GM12878 (cell line): ENCODE measurements at places on chromosomes 2 and 18. TPM values are rescaled to one million over a fixed set of nuclear protein-coding genes. Genes with fewer than 3 reads are reported as not detected.

DNA sequence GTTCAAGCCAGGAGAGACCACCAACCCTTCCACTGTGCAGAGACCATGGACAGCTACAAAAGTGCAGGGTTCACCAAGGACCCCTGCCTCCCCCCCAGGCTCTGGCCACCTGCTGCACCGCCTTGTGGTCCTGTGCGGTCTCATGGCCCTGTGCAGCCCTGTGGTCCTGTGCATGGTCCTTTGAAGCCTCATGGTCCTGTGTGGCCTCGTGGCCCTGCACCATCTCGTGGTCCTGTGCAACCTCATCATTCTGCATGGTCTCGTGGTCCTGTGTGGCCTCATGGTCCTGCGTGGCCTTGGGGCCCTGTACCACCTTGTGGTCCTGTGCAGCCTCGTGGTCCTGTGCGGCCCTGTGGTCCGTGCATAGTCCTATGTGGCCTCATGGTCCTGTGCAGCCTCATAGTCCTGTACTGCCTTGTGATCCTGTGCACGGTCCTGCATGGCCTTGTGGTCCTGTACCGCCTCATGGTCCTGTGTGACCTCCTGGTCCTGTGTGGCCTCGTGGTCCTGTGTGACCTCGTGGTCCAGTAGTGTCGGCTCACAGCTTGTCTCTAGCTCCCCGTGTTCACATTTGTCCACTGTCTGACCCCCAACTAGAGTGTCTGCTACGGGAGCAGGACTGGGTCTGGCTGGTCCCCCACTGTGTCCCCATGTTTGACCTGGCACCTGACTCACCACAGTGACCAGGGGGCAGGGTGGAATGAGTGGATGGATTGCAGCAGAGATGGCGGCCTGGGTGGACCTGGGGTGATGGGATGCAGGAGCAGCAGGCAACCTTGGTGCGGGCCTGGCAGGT, 20.0 kb upstream of the OTOS start:
- H3K27ac ChIP-seq = no peak overlapping the region
- H3K36me3 ChIP-seq = no peaks in the 10 kb centered on the region
- no peaks in the 10 kb centered on the region for H3K4me1 ChIP-seq
- no peaks in the 10 kb centered on the region for H3K27me3 ChIP-seq
- DNase-seq = no peak
- no peak overlapping the region for H3K4me3 ChIP-seq

DNA sequence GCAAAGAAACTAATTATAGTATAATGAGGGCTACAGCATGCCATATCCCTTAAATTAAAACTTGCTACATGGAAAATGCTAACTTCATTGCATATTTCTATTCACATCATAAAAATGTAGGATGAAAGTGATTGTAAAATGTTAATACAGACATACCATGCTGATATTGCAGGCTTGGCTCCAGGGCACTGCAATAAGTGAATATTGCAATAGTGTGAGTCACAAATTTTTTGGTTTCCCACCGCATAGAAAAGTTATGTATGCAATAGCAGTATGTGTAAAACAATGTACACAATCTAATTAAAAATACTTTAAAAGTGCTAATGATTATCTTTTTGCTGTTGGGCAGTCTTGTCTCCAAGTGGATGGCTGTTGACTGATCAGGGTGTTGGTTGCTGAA, 162.1 kb downstream of the CD8B2 start:
- H3K36me3 ChIP-seq = no peaks in the 10 kb centered on the region
- H3K27me3 ChIP-seq = no peaks in the 10 kb centered on the region
- no peak overlapping the region for H3K27ac ChIP-seq
- DNase-seq = no peak

- no peaks in the 10 kb centered on the region for H3K27me3 ChIP-seq
- H3K4me3 ChIP-seq = no peak overlapping the region
- no peak overlapping the region for H3K27ac ChIP-seq
- no peaks in the 10 kb centered on the region for H3K36me3 ChIP-seq
- no peaks in the 10 kb centered on the region for H3K4me1 ChIP-seq
- no peak for DNase-seq
Measured at GRCh38 chr18:35390951-35391700, 14.0 kb upstream of the ZNF396 start.

- no peak for DNase-seq
- no peak overlapping the region for H3K27ac ChIP-seq
- no peaks in the 10 kb centered on the region for H3K4me1 ChIP-seq
- H3K4me3 ChIP-seq = no peak overlapping the region
- no peaks in the 10 kb centered on the region for H3K36me3 ChIP-seq
- H3K27me3 ChIP-seq = no peaks in the 10 kb centered on the region
Measured at GRCh38 chr2:188474316-188474715, 182.6 kb downstream of the GULP1 start.

GRCh38 chr2:55232863-55233657, 572 bp downstream of the RPS27A start:
- H3K36me3 ChIP-seq = peaks cover 19% of the 10 kb centered on the region
- H3K27me3 ChIP-seq = no peaks in the 10 kb centered on the region
- no peak for DNase-seq
- peaks cover 3% of the 10 kb centered on the region; the same call in 1 of the 2 replicates for H3K4me1 ChIP-seq
- H3K4me3 ChIP-seq = peak overlapping the region; percentile 93

GRCh38 chr2:182553483-182553882, 126.6 kb upstream of the PDE1A start:
- peak overlapping the region; percentile 53 for H3K27ac ChIP-seq
- no peaks in the 10 kb centered on the region for H3K36me3 ChIP-seq
- peak; percentile 57 for DNase-seq
- H3K27me3 ChIP-seq = no peaks in the 10 kb centered on the region
- H3K4me1 ChIP-seq = peaks cover 13% of the 10 kb centered on the region

DNA sequence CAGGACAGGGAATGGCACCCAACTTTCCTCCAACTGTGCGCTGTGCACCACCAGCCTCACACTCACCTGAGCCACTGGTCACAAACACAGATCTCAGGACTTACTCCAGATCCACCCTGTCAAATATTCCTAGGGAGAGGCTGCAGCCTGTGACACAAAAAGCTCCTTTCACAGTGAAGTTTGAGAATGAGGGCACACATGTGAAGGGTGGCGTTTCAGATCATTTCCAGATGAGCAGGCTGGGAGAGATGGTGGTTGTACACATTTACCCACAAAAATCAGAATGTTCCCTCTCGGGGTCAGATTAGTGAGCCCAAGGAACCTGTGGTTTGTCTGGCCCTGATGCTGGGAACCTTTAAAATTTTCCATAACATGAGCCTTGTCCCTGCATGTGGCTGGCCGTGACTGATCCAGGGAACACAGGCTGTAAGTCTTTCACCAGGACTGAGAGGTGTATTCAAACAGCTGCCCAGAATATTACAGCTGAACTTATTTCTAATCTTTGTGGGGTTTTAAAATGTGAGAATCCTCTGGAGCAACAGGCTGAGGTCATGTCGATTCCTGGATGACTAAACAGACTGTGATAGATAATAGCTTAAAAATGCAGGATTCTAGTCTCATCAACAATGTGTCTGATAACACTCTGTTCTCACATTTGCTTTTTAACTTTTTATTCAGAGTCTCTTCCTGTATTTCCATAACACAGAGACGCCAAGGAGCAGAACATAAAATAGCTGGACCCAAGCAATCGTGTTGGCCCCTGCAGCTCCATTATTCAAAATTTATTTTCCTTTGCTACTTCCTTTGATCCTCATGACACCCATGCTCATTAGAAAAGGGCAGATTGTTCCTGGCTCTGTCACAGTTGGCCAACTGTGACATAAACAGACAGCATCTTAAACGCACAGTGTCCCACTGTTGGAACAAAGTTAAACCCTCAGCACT, 35.5 kb downstream of the IL1R2 start:
- no peaks in the 10 kb centered on the region for H3K36me3 ChIP-seq
- no peak overlapping the region for H3K4me3 ChIP-seq
- no peak for DNase-seq
- no peaks in the 10 kb centered on the region for H3K27me3 ChIP-seq

GRCh38 chr18:42922363-42922762, 193.1 kb downstream of the RIT2 start:
- no peak for DNase-seq
- H3K4me3 ChIP-seq = no peak overlapping the region
- no peak overlapping the region for H3K27ac ChIP-seq
- H3K27me3 ChIP-seq = no peaks in the 10 kb centered on the region
- H3K36me3 ChIP-seq = no peaks in the 10 kb centered on the region
- H3K4me1 ChIP-seq = no peaks in the 10 kb centered on the region

- H3K4me1 ChIP-seq = no peaks in the 10 kb centered on the region
- no peak for DNase-seq
- H3K27ac ChIP-seq = no peak overlapping the region
- H3K36me3 ChIP-seq = no peaks in the 10 kb centered on the region
- H3K4me3 ChIP-seq = no peak overlapping the region
Measured at GRCh38 chr2:35526741-35527140, 828.8 kb upstream of the CRIM1 start.

- no peak overlapping the region; the same call in 1 of the 2 replicates for H3K27ac ChIP-seq
- no peaks in the 10 kb centered on the region for H3K4me1 ChIP-seq
- no peak for DNase-seq
- H3K36me3 ChIP-seq = no peaks in the 10 kb centered on the region
Measured at GRCh38 chr2:38875227-38875575, 533 bp downstream of the DHX57 start.

TCF23 gene
- total RNA-seq = not detected in 2 replicates

PSMA8 gene
- total RNA-seq = not detected in 2 replicates

TTN gene
- total RNA-seq = 7.5 and 9.0 TPM in 2 replicates

NETO1 gene
- total RNA-seq = not detected in 2 replicates

POTEI gene
- 0.11 and 0.13 TPM in 2 replicates for total RNA-seq

PCARE gene
- total RNA-seq = 0.03 and 0.08 TPM in 2 replicates

PROM2 gene
- total RNA-seq = not detected in 2 replicates

DSG4 gene
- total RNA-seq = 0.13 and 0.16 TPM in 2 replicates

GREB1L gene
- total RNA-seq = 0.03 TPM in 1 of 2 replicates, not detected in the other
